ENCODE measurements at places on chromosomes 1 and 21.

DNA sequence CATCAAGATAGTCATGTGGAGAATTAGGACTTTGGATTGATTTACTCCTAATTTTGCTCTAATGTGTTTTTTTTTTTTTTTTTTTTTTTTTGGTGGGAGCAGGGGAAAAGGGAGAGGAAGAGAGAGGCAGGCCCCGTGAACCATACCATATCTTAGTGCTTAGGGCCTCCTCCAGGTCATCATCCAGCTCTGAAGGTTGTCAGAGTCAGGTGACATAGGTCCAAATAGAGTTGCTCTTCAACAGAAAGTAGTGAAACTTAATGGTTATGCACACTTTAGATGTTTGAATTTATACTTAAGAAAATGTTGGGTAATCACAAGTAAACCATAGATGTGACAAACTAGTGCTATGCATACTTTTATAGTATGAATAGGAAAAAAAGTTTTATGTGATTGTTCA is 32.2 kb downstream of the CXADR start:
- DNase-seq: no peak
- H3K4me1 ChIP-seq: no peaks in the 10 kb centered on the region
- no peaks in the 10 kb centered on the region for H3K36me3 ChIP-seq
- no peak overlapping the region for H3K4me3 ChIP-seq
- no peaks in the 10 kb centered on the region for H3K27me3 ChIP-seq

- DNase-seq: no peak
- peak overlapping the region; percentile 79 for H3K27ac ChIP-seq
Measured at GRCh38 chr21:32364387-32364786, 28.4 kb downstream of the URB1 start.

DNA sequence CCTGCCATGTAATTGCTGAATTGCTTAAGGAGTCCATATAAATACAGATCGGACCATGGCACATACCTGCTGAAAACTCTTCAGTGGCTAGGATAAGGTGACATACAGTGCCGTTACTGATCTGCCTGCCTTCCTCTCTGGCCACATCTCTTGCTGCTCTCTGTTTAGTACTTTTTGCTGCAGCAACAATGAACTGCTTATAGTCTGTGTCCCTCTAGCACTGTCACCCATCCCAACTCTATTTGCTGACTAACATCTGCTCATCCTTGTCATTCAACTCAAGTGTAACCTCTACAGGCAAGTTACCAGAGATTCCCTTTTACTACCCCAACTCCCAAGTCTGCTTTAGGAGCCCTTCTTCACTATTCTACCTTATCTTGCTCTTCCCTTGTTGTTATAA is 65.6 kb downstream of the GTF2B start:
- no peaks in the 10 kb centered on the region for H3K27me3 ChIP-seq
- peaks cover 23% of the 10 kb centered on the region for H3K36me3 ChIP-seq
- H3K4me1 ChIP-seq: no peaks in the 10 kb centered on the region

DNA sequence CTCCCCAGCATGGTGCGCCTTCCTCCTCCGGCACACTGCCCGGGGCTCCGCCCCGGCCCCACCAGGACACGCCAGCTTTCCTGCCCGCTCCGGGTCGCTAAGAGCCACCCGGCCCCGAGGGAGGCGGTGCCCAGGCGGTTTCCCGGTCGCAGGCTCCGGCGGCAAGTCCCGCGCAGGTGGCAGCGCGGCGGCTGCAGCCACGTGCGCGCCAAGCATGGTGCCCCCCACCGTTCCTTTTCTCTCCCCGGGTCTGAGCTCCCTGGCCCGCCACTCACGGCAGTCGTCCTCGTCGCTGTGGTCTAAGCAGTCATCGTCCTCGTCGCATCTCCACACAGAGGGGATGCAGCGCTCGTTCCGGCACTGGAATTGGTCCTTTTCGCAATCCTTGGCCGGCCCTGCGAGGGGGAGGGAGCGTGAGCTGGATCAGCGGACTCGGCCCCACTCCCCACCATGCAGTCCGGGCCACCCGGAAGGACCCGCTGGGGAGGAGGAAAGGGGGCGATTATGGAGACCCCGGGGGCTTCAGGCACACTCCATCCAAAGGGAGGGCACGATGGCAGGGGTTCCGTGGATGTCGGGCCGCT is 1.2 kb downstream of the LRP8 start:
- H3K27ac ChIP-seq: peak overlapping the region; percentile 96
- peaks cover 4% of the 10 kb centered on the region for H3K27me3 ChIP-seq
- peak overlapping the region; percentile 96 for H3K4me3 ChIP-seq
- H3K4me1 ChIP-seq: peaks cover 54% of the 10 kb centered on the region

DNA sequence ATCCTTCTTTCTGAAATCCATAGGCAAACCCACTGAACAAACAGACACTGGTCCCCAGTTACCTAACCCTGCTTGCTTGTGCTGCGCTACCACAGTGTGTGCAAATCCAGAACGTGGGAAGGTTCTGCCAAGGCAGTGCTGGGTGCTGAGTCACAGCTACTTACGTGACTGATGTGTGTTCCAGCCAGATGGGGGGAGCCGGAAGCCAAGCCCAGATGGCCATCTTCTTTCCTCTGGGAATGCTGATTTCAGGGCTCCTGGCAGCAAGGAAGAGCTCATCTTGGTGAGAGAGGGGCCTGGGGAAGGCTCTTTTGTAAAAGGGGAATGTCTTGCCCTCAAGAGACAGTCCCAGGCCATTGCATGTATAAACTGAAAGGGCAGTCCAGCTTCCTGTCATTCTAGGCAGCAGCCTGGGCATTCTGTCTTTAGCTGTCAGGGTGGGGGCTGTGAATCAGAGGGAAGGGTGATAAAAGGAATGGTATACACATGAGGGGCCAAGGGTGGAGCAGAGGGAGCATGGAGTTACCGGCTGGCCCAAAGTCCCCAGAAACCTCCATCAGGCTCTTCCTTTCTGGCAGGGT is 54.1 kb downstream of the CD46 start:
- H3K36me3 ChIP-seq: peaks cover 68% of the 10 kb centered on the region
- no peaks in the 10 kb centered on the region for H3K27me3 ChIP-seq
- H3K4me1 ChIP-seq: peaks cover 45% of the 10 kb centered on the region
- peak overlapping the region; percentile 67 for H3K27ac ChIP-seq

DNA sequence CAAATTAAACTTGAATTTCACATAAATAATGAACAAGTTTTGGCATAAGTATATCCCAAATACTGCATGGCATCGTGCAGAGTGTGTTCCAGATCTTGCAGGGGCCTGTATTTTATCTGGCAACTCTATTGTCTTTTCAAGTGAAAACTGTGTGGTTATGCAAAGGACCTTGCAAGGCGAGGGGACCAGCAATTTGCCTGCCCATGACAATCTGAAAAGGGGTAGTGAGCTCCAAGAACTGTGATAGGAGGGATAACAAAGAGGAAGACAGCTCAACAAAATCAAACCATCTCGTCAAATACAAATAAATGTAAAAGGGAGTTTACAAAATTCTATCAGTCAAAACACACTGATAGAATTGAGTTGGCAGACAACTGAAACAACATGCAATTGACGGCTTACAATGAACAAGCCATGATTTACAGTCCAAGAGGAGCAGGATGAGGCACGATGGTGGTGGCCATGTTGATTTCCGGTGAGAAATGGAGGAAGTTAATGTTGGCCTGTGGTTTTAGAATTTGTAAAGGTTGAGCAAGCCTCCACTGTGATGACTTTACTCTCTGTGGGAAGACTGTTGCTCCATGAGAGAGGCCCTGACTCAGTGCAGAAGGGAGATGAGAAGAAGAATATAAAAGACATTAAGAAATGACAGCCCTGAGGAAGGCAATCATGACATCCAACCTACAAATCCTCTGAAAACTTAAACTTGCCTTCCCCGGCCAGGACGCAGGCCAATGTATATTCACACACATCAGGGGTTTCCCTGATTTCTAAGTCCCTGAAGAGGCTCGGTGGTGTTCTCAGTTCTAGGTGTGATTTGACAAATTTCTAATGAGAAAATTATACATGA is 132.2 kb downstream of the ADSS2 start:
- no peaks in the 10 kb centered on the region for H3K27me3 ChIP-seq
- peaks cover 53% of the 10 kb centered on the region for H3K4me1 ChIP-seq
- peak overlapping the region; percentile 7 for H3K4me3 ChIP-seq
- peak; percentile 50 for DNase-seq
- peak overlapping the region; percentile 92 for H3K27ac ChIP-seq

DNA sequence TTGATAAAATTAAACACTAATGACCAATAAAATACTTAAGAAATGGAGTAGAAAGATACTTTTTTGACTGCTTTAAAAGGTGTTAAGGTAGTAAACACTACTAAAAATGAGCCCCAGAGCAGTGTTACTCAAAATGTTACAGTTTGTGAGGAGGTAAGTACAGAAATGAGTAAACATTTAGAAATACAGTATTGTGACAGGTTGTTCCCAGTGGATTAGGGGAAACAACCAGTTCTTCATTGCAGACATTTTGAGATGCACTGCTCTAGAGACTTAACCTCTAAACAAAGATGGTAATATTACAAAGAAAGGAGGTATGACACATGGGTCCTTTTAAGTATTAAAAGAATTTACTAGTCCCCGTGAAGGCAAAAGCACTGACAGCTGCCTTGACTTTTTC is 12.7 kb downstream of the DHX9 start:
- no peak overlapping the region for H3K4me3 ChIP-seq
- no peak for DNase-seq
- peaks cover 78% of the 10 kb centered on the region for H3K36me3 ChIP-seq
- H3K27ac ChIP-seq: no peak overlapping the region
- no peaks in the 10 kb centered on the region for H3K27me3 ChIP-seq

DNA sequence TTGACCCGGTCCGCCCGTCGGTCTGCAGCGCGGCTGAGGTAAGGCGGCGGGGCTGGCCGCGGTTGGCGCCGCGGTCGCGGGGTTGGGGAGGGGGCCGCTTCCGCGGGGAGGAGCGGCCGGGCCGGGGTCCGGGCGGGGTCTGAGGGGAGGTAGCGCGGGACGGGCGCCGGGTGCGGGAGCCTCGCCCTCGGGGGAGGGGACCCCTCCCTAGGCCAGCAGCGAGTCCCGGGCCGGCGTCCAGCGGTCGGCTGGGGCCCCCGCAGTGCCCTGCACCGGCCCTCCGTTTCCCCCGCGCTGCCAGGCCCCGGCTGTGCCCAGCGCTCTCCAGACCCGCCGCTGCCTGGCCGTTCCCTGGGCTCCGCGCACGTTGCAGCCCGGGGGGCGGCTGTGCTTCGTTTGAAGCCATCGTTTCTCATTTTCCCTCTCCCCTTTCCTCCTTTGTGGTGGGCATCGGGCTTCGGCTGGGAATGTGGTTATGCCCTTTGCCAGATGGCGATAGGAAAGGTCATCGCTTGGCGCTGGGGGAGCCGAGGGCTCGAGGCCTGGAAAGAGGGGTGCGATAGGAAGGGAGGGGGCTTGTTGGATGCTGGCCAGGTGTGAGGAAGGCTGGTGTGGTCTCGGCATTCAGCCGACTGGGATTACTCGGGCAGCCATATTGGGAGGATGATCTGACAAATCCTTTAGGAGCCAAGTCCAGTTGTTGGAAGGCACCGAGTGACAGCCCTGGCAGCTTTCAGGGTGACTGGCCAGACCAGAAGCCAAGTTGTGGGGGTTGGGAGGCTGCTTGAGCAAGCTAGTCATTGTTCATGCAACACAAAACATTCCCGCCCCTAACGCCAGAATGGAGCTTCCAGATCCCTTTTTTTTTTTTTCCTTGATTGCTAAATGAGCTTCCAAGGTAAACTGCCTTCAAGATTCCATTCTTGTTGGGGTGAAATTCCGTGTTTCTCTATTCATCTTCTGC is 753 bp downstream of the KIF1B start:
- peak overlapping the region; percentile 65 for H3K27ac ChIP-seq
- H3K27me3 ChIP-seq: peaks cover 36% of the 10 kb centered on the region
- H3K4me3 ChIP-seq: peak overlapping the region; percentile 74
- peaks cover 34% of the 10 kb centered on the region for H3K4me1 ChIP-seq
- DNase-seq: peak; percentile 24

DNA sequence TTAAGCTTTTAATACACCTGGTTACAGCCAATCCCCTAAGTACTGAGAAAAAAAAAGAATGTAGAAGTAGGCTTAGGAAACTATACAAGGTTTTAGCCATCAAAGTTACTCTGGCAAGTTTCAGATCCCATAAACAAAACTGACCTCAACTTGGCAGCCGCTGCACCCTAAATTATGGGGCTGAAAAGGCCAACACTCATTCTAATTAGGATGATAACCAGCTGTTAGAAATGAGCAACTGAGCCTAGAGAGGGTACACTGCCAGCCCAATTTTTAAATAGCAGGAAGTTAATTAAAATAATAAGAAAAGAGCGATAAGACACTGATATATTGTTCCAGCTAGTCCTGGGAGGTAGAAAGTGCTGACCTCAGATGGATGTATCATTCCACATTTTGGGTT is 105.7 kb upstream of the VAV3 start:
- no peaks in the 10 kb centered on the region for H3K36me3 ChIP-seq
- no peak overlapping the region for H3K27ac ChIP-seq
- peaks cover 4% of the 10 kb centered on the region for H3K27me3 ChIP-seq
- no peak overlapping the region for H3K4me3 ChIP-seq
- peaks cover 9% of the 10 kb centered on the region for H3K4me1 ChIP-seq

GRCh38 chr1:36365381-36365780 is 20.3 kb downstream of the STK40 start:
- peaks cover 60% of the 10 kb centered on the region for H3K4me1 ChIP-seq
- H3K27me3 ChIP-seq: no peaks in the 10 kb centered on the region
- peaks cover 35% of the 10 kb centered on the region for H3K36me3 ChIP-seq
- H3K4me3 ChIP-seq: no peak overlapping the region
- DNase-seq: no peak

DNA sequence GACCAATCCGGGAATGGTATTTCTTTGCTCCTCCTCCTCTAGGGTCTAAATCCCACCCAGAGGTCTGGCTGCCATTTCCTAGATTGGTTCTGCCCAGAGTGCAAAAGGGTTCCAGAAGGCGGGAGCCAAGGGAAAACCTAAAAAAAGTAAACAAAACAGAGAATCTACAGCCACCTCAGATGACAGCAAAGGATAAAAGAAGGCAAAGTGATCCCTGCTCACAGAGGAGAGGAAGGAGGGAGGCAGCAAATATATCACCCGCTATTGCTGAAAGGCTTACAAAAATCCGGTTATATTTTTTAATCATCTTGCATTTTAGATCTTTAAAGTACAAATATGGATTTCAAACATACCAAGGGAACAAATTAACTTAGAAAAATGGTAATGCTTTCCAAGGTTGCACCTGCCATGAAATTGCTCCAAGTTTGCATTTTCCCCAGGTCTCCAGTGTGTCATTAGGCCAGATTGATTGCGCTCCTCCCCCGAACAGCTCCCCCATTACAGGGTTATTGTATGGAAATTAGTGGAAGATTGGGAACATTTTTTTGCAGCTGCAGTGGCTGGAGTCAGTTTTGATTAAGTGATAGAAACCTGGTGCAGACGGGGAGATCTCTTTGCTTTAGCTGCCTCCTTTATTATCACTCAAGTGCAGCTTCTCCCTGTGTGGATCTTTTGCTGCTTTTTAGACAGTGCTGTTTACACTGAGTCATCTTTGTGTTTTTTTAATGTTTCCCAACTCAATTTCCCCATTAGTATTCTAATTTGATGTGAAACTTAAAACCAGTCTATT is 280.5 kb upstream of the CAMK1G start:
- H3K4me3 ChIP-seq: no peak overlapping the region
- DNase-seq: no peak
- H3K4me1 ChIP-seq: no peaks in the 10 kb centered on the region
- H3K27me3 ChIP-seq: peaks cover 12% of the 10 kb centered on the region

GRCh38 chr1:19040010-19040680 is 83.7 kb upstream of the IFFO2 start:
- DNase-seq: no peak
- H3K27me3 ChIP-seq: peaks cover 59% of the 10 kb centered on the region
- H3K4me3 ChIP-seq: no peak overlapping the region
- H3K27ac ChIP-seq: no peak overlapping the region
- no peaks in the 10 kb centered on the region for H3K36me3 ChIP-seq
- no peaks in the 10 kb centered on the region for H3K4me1 ChIP-seq

GRCh38 chr1:27076803-27077202 is 64.2 kb upstream of the TENT5B start:
- no peaks in the 10 kb centered on the region for H3K36me3 ChIP-seq
- DNase-seq: no peak
- H3K27me3 ChIP-seq: peaks cover 25% of the 10 kb centered on the region

Measured in activated naive CD4-positive, alpha-beta T cell treated with anti-CD3 and anti-CD28 coated beads, Interleukin-2, amount 10 ng/mL, durations not matched to agents 7 days and 5 days (primary cell).